HepG2 (cell line): ENCODE measurements at places on chromosomes 3 and 15. TPM values are rescaled to one million over a fixed set of nuclear protein-coding genes. Genes with fewer than 3 reads are reported as not detected.

RARRES1 gene
- total RNA-seq = not detected in 2 replicates

GRCh38 chr3:143084856-143085731 is 34.5 kb upstream of the CHST2 start:
- DNase-seq = no peak

RYR3 gene
- total RNA-seq = not detected in 2 replicates

DNA sequence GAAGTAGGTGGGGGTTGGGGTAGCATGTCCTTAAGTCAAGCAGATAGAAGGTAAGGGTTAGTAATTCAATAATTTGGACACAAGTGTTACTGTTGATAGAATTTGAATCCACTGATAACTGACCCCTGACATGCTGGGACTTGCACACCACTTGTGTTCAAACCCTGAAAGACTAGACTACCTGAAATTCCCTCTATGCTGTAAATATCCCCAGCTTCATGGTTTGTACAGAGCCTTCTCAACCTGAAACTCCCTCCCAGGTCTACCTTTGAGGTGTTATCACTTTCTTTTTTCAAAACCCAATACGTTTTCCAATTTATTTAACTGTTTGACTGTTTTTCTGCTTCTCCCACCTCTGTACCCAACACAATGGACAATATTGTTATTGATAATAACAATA is 459.6 kb downstream of the NLGN1 start:
- DNase-seq = no peak

DNA sequence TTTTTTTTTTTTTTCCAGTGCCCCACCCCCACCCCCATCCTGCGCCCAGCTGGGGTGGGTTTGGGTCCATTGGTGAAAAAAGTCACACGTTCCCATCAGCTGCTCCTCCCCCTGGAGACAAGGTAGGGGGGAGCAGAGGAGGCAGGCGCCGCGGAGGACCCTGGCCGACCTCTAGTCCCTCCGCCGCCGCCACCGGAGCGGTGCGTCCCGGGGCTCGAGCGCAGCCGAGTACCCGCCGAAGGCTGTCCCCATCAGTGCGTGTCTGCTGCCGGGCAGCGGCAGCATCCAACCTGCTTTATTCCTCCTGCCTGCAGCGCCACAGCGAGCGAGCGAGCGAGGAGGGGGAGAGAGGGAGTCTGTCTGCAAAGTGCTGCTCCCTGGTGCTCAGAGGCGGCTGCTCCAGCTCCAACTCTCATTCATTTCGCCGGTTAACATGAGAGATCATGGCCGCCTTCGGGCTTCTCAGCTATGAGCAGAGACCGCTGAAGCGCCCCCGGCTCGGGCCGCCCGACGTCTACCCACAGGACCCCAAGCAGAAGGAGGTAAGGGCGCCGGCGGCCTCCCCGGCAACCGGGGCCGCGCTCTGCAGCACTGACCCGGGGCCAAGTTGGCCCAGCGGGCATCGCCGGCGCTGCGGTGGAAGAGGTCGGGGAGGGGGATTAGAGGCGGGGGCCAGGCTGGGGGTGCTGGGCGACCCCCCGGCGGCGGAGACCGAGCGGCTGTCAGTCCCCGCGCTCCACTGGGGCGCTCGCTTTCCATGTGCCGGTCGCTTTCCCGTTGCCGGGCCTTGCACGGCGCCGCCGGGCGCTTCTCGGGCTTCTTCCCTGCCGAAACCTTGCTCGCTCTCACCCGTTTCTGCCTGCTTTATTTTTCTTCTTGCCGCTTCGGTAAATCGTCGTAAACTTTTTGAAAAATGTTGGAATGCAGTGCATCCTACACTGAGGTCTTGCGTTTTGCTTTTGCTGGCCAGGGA is 1.3 kb downstream of the MED12L start:
- peak; percentile 70 for DNase-seq

- DNase-seq = no peak
Observed at GRCh38 chr3:187744169-187745151, 808 bp downstream of the BCL6 start.

ASB14 gene
- total RNA-seq = not detected in 2 replicates

STRA6 gene
- total RNA-seq = 0.81 and 2.1 TPM in 2 replicates

GRCh38 chr3:146313031-146313745 is 62.3 kb upstream of the PLSCR4 start:
- DNase-seq = no peak

COL6A5 gene
- total RNA-seq = not detected in 2 replicates

GRCh38 chr15:74723754-74724334 is 1.5 kb downstream of the CYP1A1 start:
- DNase-seq = peak; percentile 82

DNA sequence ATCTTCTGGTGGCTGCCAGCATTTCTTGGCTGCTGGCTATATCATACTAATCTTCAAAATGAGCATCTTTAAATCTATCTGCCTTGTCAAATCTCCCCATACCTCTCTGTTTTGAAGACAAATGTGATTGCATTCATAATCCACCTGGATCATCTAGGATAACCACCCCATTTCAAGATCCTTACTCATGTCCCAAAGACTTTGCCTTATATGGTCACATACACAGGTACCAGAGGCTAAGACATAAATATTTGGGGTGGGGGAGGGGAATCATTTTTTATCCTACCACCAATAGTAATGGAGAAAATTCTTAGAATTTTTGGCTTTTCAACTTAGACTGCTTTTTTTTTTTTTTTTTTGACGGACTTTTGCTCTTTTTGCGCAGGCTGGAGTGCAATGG is 970.8 kb downstream of the PLOD2 start:
- no peak for DNase-seq

GRCh38 chr15:70935631-70936030 is 43.0 kb downstream of the LRRC49 start:
- DNase-seq = no peak

GRCh38 chr3:158725348-158726011 is 6.8 kb downstream of the RARRES1 start:
- peak; percentile 43 for DNase-seq

DNA sequence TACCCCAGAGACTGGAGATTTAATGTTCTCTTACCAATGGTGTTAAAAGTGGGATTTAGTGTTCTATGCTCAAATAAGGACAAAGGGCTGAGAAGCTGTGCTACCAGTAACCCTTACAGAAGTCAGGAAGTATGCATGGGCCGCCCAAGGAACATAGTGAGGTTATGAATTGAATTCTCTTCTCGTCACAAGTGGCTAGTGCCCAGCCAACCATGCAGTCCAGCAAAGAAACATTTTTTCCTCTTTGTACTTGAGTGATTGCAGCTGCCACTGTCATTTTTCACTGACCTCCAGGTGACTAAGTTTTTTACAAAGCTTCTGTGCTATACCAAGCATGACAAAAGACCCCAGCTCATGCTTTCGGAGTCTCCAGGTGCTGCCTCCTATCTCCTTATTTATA is 110.6 kb upstream of the DCBLD2 start:
- no peak for DNase-seq
